Activated CD8-positive, alpha-beta T cell treated with anti-CD3 and anti-CD28 coated beads for 36 hours (primary cell): ENCODE measurements at places on chromosomes 1 and 21. TPM values are rescaled to one million over a fixed set of nuclear protein-coding genes. Genes with fewer than 3 reads are reported as not detected.

Gene KIF17
- total RNA-seq = not detected

Gene PGBD5
- not detected for total RNA-seq

Gene C1orf56
- total RNA-seq = 1.9 TPM

Gene PYGO2
- total RNA-seq = 21.8 TPM

Gene PIGR
- total RNA-seq = 0.07 TPM

Gene CYP4A22
- total RNA-seq = not detected

Gene IGSF5
- total RNA-seq = not detected

Gene TMEM51
- total RNA-seq = not detected

Gene EPS8L3
- total RNA-seq = not detected

Gene SPAG17
- not detected for total RNA-seq

Gene CHIA
- total RNA-seq = not detected

Gene HSD11B1
- total RNA-seq = 0.47 TPM

Gene HES4
- total RNA-seq = 5.7 TPM

Gene CRNN
- not detected for total RNA-seq

Gene PPM1J
- total RNA-seq = 1.7 TPM

Gene BMP8A
- total RNA-seq = 0.36 TPM

Gene EBNA1BP2
- total RNA-seq = 115 TPM

Gene TEDDM1
- total RNA-seq = not detected

Gene NPL
- 4.5 TPM for total RNA-seq

Gene PODN
- not detected for total RNA-seq

Gene LCE6A
- total RNA-seq = not detected

Gene FCER1G
- total RNA-seq = 0.60 TPM

Gene KRTAP6-3
- total RNA-seq = not detected

Gene INSRR
- 0.47 TPM for total RNA-seq

Gene SLFNL1
- 0.22 TPM for total RNA-seq

Gene FAM110D
- not detected for total RNA-seq

Gene CELSR2
- 3.1 TPM for total RNA-seq

Gene TBX15
- not detected for total RNA-seq

Gene CFAP141
- total RNA-seq = not detected

Gene TXNIP
- 134 TPM for total RNA-seq

Gene OR2T29
- total RNA-seq = not detected

Gene UBXN10
- 0.45 TPM for total RNA-seq

Gene EXTL1
- total RNA-seq = not detected

Gene VHLL
- total RNA-seq = not detected
